ENCODE measurements at places on chromosomes 11 and 22.

DNA sequence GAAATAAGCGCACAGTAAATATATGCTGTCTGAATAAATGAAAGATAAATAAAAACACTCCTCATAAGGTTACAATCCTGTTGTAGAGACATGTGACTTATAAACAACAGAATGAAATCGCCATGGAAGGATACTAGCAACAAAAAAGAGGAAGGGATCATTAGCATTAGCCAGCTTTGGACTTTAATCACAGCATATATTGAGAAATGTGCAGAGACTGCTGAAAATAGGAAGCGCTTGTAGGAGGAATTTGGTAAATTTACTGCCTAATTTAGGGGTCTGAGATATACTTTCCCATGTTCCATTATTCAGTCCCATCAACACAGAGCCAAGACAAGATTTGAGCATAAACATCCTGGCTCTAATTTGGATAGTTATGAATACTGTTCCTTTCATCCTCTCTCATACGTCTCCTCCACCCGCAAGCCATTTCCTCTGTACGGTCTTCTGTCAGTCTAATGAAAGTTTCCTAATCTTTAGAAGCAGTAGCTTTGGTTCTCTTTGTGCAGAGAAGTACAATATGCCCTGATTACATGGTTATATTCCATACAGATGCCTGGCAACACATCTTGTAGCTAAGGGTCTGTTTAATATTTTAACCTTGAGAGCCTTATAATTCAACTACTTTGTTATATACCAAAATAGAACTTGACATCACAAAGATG lies 37.1 kb upstream of the AKIP1 start:
- no peak for DNase-seq

- no peak for DNase-seq
These were observed 125.0 kb downstream of the RAB38 start for GRCh38 chr11:88050247-88050646.

GRCh38 chr11:36469881-36470802 lies 39.9 kb downstream of the TRAF6 start:
- DNase-seq: no peak

- no peak for DNase-seq
These were observed 25.9 kb downstream of the PTDSS2 start for GRCh38 chr11:475941-476340.
